ENCODE measurements at places on chromosomes 12 and 14. TPM values are rescaled to one million over a fixed set of nuclear protein-coding genes. Genes with fewer than 3 reads are reported as not detected.

- no peak for DNase-seq
Observed at GRCh38 chr12:106170285-106170684, 31.5 kb upstream of the NUAK1 start.

DNA sequence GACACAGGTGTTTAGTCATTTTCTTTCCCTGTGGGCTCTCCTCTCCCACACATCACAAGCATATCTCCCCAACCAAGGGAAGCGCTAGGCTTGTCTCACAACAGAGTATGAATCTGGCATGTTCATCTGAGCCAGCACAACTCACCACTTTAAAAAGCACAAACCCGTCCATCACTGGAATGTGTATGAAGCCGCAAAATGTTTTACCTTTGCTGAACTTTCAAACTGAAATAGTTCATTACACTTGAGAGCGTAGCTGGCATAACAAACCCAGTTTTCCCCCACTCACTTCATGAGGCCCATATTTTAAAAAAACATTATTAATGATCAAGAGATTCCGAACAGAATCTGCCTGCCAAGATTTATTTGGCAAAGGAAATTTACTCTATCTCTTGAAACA is 15.8 kb downstream of the NID2 start:
- DNase-seq, result no peak

GRCh38 chr12:77678621-77679020 is 152.1 kb upstream of the NAV3 start:
- no peak for DNase-seq

- no peak for DNase-seq
Observed at GRCh38 chr14:94640721-94641631, 28.8 kb downstream of the SERPINA3 start.

- no peak for DNase-seq
Observed at GRCh38 chr12:27900920-27901879, 71.3 kb downstream of the PTHLH start.

DNA sequence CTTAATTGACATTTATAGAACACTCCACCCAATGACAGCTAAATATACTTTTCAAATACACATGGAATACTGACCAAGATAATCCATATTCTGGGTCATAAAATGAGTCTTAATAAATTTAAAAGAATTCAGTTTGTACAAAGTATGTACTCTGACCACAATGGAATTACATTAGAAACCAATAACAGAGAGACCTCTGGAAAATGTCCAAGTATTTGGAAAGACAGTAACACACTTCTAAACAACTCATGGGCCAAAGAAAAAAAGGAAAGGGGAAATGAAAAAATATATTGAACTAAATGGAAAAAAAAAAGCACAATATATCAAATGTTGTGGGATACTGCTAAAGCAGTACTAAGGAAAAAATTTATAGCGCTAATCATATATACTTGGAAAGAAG is 52.0 kb downstream of the CRACR2A start:
- no peak for DNase-seq

- no peak for DNase-seq
Observed at GRCh38 chr12:124742111-124742510, 121.6 kb downstream of the SCARB1 start.

DNA sequence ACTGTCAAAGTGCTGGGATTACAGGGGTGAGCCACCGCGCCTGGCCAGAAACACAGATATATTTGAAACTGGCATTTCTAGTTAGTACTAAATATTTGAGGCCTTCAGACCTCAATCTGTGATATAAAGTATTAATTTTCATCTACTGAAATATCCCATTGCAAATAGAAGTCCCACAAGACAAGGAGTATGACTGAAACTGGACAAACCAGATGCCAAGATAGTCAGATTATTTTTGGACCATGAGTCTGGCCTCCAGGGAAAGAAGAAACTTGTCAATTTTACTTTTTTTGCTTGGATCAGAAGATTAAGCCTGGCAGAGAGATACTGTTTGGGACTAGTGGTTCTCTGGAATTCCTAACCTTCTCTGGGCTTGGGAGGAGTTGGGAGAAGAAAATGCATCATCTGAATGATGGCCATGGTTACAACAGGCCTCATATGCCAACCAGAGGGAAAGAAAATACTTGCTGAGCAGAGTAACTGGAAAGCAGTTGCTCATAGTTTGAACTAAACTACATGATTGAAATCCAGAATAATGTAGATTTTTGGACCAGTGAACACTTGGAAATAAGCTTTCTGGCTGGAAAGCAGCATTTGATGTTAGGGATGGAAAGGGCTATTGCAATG is 2.9 kb upstream of the SMOC1 start:
- no peak for DNase-seq

GRCh38 chr12:52139579-52140062 is 52.2 kb downstream of the KRT80 start:
- no peak for DNase-seq

ENDOU gene
- total RNA-seq, result 0.30 TPM

PPM1H gene
- 8.5 TPM for total RNA-seq

HOXC10 gene
- not detected for total RNA-seq
